Esophagus mucosa (tissue), 1 donor: ENCODE measurements at places on chromosomes 16 and 17. TPM values are rescaled to one million over a fixed set of nuclear protein-coding genes. Genes with fewer than 3 reads are reported as not detected.

DNA sequence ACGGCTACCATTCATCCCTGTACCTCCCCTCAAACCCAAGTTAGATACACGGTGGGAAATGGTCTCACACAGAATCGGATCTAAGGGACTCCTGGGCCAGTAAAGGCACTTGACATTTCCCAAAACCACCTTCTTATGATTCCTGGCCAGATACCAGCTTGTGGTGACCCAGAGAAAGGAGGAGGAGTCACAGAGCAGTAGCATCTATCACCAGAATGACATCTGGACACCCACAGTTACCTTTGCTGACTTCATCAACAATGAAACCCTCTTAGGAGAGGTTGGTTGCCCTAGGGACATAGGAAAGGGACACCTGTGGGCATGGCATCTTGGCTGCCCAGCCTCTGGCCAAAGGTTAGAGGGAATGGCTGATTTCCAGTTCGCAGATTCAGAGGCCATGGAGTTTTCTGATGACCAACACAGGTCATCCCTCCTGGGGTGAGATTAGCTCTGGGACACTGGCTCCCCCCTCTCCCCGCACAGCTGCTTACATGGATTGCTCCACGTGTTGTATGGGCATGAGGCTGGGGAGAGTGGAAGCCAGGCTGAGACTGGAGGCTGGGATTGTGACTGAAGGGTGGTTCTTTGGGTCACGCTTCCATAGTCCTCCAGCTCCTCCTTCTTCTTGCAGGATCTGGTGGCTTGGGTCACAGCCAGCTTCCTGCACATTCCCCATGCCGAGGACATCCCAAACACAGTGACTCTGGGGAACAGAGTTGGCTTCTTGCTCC is 1.4 kb upstream of the AOC3 start:
- ATAC-seq, result no peak

GRCh38 chr16:22123759-22124490 is 31.6 kb downstream of the VWA3A start:
- no peak for ATAC-seq

ITGB4 gene
- total RNA-seq, result 134 TPM

GRCh38 chr17:64998436-64999190 is 57.9 kb downstream of the GNA13 start:
- no peak for ATAC-seq

ITGA2B gene
- total RNA-seq, result 0.68 TPM

DNA sequence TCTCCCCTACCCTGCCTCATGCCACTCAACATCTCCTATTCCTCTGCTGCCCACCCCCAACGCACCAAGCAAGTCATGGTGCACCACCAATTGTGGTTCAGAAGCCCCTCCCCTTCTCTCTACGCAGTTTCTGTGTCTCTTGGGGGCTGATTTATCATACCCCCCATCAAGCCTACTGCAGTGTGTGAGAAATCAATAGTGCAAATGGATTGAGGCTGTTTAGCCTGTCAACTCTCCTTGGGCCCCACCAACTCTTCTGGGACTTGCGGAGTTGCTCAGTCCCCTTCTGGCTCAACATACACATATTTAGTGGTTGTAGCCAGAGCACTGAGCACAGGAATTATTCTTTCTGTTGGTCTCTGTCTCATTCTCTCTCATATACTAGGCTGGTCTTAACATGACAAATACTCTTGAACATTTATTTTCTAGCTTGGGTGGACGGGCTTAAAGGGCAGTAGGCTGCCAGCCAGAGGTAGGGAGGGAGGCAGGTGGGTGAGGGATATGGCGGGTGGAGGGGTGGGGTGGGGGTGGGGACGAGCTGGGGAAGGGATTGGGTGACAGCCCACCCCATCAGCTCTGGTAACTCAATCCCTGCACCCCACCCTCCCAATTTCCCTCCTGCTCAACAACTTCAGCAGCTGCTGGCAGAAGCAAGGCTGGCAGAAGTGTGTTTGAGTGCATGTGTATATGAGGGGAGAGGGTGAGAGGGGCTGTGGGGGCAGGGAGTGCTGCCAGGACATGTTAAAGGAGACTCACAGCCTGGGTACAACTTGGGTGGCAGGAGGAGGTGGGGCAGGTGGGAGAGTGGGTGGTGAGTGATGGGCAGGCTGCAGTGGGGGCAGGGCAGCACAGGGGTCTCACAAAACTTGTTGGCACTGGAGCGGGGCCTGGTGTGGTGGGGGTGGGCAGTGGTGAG is 4.9 kb downstream of the RARA start:
- no peak for ATAC-seq
